ENCODE measurements at places on chromosomes 6 and 20.
A peak's percentile ranks its signal among the peaks of the same experiment; 100 is the strongest.

GRCh38 chr6:43671011-43671800 is 16.4 kb downstream of the MRPS18A start:
- no peak for DNase-seq

DNA sequence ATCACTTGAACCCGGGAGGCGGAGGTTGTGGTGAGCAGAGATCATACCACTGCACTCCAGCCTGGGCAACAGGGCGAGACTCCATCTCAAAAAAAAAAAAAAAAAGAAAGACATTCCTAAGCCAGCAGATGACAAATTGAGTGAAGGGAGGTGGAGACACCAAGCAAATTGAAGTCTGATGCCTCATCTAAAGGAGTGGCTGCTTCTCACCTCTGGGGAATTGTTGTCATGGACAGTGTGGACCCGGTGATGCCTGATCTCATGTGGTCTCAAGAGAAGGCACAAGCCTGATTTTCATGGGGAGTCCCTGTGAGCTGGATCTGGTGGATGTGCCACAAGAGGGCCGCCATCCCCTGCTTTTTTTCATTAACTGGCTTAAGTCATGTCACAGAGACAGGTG is 272.0 kb downstream of the ZNF217 start:
- no peak for DNase-seq

GRCh38 chr6:6624269-6624990 is 35.9 kb downstream of the LY86 start:
- DNase-seq: no peak

- no peak for DNase-seq
These were observed 6.6 kb downstream of the SLC2A4RG start for GRCh38 chr20:63745961-63746731.

DNA sequence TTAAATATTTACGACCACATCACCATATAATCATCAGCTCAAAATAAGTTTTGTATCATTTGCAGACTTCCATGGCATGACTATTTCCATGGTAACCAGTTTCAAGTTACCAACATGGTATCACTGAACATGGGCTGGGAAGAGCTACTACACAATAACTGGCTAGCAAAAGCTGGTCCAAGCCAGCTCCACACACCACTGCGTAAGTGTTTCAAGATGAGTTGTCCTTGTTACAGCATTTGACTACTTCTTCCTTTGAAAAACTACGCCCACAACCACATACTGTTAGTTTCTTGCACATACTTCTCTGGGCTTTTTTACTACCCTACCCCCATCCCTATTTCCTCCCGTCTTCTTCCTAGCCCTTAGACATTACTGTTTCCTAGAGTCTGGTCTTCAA is 8.5 kb downstream of the CD164 start:
- DNase-seq: no peak

DNA sequence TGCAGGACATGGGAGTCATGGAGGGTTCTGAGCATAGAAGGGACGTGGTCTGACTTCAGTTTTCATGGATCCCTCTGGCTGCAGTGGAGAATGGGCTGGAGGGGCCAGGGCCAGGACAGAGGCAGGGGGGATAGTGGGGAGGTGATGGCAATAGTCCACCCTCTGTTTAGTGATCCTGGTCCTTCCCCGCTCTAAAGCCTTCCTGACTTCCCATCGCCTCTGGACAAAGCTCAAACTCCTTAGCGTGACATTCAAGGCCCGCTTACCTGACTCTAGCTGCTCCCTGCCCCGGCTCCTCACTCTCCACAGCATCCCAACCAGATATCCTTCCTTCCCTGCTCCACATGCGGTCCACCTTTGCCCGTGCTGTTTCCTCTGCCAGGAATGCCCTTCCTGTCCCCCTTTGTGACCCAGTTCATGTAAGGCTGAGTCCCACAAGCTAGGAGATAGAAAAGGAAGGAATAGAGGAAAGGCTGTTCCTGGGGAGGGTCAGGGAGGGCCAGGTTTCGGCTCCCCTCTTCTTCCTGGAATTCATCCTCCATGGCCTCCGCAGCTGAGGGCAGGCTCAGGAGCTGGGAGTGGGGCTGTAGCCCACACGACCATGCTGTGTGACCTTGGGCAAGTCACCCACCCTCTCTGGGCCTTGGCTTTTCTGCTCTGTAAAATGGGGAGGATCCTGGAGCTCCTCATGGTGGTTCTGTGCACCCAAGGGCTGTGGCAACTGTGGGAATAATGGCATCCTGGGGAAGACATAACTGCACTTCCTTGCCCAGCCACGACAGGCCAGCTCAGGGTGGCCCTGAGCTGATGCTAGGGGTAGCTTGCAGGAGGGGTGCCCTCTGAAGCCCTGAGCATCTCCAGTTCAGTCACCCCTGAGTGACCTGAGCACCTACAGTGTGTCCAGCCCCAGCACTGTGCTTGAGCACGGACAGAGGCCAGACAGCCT is 116.1 kb downstream of the CEBPB start:
- no peak for DNase-seq

DNA sequence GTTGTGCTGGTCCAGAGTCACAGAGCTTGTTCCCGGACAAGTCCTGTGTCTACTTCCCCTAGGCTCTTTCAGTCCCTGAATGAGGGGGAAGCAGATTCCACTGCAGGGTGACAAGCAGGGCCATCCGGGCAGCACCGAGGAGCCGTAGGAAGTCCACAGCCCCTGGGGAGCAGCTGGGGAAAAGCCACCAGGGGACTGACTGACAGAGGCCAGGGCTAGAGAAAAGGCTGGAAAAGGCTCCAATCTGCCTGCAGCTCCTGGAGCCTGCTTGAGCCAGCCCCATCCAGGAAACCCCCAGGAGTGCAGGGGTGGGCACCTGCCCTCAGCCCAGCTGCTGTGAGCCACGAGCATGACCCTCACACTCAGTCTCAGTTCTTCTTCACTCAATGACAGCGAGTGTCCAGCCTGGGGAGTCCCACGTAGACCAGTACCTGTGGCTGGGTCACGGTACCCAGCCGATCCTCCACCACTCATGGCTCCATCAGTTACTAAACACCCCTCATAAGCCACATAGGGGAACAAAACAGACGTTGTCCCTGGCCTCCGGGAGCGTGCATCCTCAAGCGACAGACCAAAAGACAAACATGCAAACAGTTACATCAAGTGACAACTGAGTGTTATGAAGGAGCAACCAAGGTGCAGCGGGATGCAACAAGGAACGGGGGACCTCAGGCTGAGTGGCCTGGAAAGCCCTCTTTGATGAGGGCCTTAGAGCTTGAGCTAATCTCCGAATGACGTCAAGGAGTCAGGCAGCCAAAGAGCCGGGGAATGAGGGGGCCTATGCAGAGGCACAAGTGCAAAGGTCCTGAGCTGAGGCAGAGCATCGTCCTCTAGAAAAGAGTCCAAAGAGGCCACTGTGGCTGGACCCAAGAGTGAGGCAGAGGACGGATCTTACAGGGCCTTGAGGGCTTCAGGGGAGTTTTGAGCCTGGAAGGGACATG is 24.8 kb upstream of the VSTM2L start:
- DNase-seq: no peak

- DNase-seq: peak; percentile 20
These were observed 125.5 kb downstream of the GPX5 start for GRCh38 chr6:28651161-28651560.

DNA sequence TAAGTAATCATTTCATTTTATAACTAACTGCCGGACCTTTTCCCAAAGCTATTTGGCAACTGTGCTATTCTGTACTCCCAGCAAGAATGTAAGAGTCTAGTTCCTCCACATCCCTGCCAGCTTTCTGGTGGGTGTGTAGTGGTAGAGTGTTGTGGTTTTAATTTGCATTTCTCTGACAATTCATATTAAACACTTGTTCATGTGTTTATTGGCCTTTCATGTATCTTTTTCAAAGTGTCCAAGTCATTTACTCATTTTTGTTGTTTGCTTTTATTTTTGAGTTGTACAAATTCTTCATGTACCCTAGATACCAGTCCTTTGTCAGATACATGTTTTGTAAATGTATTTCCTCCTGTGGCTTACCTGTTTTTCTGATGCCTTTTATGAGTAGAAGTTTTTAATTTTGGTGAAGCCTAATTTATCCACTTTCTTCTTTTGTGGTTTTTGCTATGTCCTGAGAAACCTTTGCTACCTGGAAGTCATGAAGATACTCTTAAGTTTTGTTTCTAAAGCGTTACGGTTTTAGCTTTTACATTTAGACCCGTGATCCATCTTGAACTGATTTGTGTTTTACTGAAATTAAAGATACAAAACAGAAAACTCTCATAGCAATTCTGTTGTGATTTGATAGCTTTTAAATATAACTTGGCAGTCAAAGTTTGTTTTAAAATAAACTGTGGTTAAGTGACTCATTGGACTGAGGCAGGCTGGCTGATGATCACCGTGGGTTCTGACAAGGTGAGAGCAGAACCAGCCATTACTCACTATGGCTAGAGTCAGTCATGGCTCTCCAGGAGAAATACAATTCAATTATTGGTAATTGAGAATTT is 8.0 kb downstream of the MYLIP start:
- DNase-seq: peak; percentile 88

GRCh38 chr20:49976542-49976941 is 6.2 kb upstream of the SNAI1 start:
- DNase-seq: peak; percentile 46

DNA sequence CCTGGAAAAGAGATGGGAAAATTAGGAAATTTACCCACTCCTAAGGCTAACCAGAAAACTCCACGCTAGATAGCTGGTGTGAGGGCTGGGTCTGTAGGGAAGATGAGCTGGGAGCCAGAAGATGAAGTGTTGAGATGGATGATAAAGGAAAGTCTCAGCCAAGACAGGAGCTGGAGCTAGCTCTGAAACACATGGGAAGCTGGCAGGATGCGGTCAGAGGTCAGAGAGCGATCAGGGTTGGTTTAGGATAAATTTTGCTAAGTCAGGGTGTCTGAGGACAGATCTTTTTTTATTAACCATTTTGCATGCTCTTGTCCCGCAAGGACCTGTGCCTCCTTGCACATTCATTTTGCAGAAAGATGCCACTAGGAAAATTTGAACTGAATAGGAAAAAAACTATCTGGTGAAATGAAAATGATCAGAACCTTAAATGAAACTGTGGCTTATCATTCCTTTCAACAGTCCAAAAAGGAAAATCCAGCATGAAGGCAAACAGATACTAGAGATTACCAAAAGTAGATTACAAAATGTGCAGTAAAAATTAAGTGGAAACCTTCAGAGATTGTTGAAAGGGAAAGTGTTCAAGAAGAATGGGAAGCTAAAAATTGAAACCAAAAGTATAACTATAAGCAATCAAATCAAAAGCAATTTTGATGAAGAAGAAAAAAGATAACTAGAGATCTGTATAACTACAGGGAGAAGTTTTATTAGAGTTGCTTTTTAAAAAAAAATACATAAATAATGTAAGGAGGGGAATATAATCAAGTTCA is 10.7 kb upstream of the EDN1 start:
- DNase-seq: peak; percentile 57

DNA sequence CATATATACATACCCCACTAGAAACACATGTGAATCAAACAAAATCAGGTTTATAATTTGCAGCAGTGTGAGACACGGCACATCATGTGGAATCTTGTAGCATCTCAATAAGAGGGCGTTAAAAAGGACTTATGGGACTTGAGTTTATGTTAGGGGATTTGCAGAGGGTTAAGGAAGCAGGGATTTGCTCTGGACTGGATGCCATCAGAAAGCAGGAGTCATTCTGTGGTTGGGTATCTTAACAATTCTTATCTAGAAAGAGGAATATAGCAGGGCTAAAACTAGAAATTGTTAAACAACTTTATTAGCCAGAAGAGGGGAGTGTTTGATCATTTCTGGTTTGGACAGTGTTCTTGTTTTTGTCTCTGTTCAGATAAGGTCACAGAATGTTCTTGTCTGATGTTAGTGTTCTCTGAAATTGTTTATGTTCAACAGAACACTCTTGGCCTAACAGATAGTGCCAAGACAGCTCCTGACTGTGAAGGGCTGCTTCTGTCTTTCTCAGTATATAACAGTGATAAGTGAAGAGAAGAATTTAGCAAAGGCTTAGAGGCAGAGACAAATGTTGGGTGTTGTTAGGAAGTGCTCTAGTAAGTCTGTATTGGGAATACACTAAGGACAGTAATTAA is 39.2 kb downstream of the LIN28B start:
- DNase-seq: peak; percentile 39

DNA sequence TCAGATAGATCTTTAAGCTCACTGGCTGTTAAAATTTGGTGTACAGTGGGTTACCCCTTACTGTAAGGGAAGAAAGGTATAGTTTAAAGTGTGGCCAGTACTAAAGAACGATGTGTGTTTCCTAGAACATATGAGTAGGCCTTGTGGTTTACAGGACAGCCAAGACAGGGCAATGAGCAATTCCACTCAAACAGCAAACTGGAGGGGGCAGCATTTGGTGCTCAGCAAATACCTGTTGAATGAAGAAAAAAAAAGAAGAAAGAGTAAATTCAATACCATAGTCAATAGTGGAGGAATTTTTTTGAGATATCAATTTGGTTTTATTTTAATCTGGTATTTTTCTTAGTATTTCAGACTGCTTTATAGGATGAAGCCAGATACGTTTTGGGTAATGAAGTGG is 3.8 kb upstream of the NCOA5 start:
- DNase-seq: no peak

- no peak for DNase-seq
These were observed 55.4 kb downstream of the PREX1 start for GRCh38 chr20:48772183-48772976.

- no peak for DNase-seq
These were observed 97.9 kb downstream of the SULF2 start for GRCh38 chr20:47687095-47687987.

DNA sequence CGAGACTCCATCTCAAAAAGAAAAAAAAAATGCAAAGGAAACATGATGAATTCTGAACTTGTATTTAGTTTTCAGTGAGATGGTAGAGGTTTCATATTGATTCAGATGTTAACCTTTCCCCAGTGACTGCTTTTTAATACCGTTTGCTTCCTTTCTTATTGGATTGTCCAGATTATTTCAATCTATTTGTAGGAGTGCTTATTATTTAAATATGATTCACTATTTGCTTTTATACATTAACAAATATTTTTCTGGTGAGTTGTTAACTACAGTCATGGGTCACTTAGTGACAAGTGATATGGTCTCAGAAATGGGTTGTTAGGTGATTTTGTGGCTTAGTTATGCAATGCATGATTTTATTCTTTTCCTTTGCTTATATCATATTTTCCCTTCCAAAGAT is 8.4 kb downstream of the PI3 start:
- DNase-seq: no peak

DNA sequence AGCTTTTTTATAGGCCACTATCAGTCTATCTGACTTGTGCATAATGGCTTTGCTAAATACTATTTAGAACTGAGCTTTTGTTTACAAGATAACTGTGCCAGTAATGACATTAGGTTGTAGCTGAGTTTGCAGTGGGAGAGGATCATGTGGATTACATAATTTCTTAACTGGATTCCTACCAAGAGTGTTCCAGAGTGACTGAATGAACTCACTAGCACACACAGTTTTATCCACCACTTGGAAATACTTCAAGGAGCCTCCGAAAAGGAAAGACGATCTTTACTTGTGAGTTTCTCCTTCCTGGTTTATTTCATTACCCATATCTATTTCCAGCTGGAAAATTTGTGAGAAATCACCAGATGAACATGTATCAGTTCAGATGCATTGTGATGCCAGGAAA is 10.9 kb upstream of the SYNE1 start:
- DNase-seq: peak; percentile 42

GRCh38 chr6:129191235-129191634 is 308.3 kb downstream of the LAMA2 start:
- no peak for DNase-seq

Data from EH (cell line).